ENCODE measurements at places on chromosomes 13 and 19.

DNA sequence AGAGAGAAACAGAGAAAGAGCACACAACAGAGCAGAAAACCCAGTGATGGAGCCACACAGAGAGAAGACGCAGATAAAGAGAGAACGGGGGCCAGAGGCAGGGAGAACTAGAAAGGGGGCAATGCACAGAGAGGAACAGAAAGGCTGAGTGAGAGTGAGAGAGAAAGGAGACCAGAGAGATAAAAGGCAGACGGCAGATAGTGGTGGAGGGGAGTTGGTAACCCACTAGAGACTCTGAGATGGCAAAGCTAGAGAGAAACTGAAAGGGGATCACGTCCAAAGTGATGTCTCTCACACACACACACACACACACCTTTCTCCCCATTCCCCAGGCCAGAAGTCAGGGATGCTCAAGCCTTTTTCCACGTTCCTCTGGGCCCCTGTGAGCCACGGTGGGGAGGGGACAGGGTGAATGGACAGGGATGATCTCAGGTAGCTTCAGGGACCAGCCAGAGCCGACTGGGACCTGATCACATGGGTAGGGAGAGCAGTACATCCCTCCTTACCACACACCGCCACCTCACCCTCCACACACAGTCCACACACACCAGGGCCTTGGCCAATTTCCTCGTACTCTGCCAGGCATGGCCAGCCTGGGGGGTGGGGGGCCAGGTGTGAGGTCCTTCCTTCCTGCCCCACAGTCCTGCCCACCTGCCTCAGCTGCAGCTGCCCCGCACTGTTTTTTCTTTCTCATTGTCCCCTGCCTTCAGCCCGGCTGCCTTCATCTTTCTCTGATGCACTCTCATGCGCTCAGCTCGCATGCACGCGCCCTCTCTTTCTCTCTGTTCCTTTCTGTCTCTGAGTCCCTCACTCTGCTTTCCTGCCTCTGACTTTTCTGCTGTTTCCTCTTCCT lies 22.5 kb upstream of the POU2F2 start:
- no peak for DNase-seq

DNA sequence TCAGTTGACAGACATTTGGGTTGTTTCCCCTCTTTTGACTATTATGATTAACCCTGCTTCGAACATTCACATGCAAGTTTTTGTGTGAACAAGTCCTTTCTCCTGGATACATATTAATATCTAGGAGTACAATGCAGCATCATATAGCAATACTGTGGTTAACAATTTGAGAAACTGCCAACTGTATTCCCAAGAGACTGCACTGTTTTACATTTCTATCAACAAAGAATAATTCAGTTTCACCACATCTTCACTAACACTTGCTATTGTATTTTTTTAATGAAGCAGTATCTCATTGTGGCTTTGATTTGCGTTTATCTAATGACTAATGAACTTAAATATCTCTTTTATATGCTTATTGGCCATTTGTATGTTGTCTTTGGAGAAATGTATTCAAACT lies 184.6 kb upstream of the NBEA start:
- DNase-seq, result no peak

DNA sequence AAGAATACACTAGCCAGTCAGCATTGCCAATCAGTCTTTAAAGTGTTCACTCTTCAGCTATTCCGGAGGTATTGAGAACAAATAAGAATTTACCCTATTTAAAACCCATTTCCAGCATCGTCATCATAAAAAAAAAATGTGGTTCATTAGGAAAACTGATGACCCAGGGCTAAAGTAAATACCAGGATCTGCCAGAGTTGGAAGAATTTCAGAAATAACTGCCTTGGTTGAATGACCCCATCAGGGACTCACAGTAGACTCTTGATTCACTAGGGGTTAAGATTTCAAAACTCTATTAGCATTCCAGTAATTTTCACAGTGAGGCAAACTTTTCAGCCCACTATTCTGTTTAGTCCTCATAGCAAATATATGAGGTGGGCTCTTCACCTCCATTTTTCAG lies 377.0 kb downstream of the ITGBL1 start:
- no peak for DNase-seq

DNA sequence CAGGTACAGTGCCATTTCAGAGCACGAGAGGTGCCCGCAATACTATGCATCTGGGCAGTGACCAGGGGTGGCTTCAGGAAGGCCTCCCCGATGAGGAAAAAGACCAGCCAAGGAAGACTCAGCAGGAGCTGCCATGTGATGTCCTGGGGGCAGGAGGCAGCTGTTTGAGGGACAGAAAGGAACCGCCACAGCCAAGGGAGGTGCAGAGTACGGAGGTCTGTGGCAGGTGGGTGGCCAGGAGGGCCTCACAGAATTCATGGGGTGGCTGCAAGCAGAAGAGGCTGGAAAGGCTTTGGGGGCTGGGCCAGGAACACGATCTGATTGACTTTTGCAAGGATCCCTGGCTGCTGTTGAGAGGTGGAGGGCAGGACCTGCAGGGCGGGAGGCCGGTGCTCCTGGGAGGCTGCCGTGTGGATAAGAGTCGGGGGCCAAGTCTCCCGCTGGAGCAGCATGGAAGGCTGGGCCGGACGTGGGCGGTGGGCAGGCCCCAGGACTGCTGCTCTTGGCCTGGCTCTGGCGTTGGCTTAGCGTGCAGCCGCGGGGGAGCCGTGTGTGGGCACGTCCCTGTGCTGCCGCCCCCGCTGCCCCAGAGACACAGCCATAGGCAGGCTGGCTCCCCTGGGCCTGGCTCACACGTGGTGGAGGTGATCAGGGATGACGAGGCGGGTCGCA lies 29.1 kb downstream of the CEBPA start:
- DNase-seq, result no peak

DNA sequence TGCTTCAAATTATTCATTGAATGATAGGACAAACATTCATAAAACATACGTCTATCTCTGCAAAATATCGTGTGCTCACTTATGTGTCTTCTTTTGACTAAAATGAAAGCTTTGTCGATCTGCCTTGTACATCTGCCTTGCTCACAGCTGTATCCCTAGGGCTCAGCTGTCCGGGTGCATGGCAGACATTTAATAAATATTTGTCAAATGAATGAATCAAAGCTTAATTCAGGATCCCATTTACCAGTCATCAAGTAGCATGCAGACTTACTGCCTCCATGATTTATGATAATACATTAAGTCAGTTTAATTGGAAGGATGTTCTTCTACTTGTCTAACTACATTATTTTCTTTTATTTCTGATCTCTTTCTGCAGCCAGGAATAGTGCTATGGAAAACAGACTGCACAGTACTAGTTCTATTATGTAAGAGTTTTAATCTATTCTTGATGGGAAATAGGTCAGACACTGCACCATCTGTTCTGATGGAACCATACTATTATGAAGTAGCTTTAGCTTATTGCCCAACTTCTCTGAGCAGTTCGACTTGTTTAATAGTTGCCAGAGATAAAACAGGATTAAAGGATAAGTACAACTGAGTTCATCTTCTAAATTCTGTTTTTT lies 13.2 kb downstream of the SLC46A3 start:
- peak; percentile 13 for DNase-seq

DNA sequence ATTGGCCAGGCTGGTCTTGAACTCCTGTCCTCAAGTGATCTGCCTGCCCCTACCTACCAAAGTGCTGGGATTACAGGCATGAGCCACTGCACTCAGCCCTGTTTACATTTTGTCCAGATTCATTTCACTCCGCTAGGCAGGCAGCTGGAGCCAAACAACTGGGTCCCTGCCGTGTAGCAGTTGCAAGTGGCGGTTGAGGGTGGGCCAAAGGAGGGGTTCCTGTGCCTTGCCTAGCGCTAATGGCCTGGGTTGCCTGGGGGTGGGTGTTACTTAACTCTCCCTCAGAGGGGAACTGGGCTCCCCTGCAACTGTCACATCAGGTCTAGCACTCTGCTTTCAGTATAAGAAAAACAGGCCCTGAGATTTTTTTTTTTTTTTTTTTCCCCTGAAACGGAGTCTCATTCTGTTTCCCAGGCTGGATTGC lies 7.4 kb downstream of the ACP5 start:
- peak; percentile 78 for DNase-seq

DNA sequence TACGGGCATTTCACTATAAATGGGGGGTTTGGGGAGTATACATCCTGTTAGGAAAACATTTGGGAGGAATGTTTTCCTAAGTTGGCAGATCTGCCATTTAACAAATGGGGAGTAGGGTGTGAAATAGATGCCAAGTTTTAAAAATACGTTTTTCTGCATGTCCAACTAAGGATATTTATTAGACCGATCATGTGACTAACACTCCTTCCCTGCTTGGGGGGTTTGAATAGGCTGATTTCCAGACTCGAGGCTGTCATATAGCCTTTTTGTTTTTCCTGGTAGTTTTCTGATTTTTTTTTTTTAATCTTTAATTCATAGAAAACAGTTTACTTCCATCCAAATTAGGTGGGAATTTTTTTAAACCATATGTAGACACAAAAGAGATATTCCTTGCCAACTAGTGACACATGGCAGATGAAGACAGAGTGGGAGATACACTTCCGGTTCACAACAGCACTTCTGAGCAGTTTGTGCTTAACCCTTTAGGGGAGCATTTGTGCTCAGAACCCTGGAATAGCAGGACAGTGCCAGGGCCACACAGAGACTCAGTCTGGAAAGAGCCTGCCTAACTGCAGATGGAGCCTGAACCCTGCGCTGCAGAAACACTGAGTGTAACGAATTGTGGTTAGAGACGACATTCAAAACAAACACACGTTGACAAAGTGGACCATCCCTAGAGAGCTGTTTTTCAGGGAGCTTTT lies 5.6 kb upstream of the GATAD2A start:
- no peak for DNase-seq

- DNase-seq, result no peak
Observed at GRCh38 chr13:54614726-54615125, 1586.1 kb downstream of the OLFM4 start.

GRCh38 chr13:113499936-113500335 lies 9.4 kb upstream of the DCUN1D2 start:
- peak; percentile 33 for DNase-seq

GRCh38 chr19:10830931-10831779 lies 4.9 kb downstream of the TMED1 start:
- no peak for DNase-seq

DNA sequence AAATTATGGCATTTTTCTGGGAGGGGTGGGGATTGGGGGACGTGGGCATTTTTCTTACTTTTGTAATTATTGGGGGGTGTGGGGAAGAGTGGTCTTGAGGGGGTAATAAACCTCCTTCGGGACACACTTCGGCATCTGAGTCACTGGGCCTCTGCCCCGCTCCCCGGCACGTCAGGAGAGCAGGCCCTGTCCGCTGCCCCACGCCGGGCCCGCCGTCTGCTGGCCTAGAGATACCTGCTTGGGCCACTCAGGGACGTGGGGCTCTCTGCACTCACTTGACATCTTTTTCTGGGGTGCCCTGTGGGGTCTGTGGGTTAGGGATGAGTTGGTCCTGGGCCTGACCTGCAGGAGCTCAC lies 3.5 kb upstream of the FTL start:
- DNase-seq, result no peak

DNA sequence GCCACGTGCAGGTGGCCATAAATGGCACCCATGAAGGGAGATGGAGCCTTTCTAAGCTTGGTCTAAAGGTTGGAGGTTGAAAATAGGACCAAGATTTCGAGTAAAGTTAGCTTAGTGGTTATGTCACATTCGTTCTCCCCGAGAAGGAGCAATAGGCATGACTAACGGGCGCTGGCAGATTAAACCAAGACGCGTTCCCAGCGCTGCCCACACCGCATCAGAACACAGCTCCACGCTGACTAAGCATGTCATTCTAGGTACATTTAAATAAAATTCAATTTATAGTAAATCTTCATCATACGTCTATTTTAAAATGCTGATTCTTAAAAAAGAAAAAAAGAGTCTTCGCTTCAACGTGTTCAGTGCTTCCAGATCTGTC lies 95.0 kb upstream of the IRS2 start:
- DNase-seq, result no peak

GRCh38 chr19:5470264-5470671 lies 15.1 kb downstream of the ZNRF4 start:
- no peak for DNase-seq

DNA sequence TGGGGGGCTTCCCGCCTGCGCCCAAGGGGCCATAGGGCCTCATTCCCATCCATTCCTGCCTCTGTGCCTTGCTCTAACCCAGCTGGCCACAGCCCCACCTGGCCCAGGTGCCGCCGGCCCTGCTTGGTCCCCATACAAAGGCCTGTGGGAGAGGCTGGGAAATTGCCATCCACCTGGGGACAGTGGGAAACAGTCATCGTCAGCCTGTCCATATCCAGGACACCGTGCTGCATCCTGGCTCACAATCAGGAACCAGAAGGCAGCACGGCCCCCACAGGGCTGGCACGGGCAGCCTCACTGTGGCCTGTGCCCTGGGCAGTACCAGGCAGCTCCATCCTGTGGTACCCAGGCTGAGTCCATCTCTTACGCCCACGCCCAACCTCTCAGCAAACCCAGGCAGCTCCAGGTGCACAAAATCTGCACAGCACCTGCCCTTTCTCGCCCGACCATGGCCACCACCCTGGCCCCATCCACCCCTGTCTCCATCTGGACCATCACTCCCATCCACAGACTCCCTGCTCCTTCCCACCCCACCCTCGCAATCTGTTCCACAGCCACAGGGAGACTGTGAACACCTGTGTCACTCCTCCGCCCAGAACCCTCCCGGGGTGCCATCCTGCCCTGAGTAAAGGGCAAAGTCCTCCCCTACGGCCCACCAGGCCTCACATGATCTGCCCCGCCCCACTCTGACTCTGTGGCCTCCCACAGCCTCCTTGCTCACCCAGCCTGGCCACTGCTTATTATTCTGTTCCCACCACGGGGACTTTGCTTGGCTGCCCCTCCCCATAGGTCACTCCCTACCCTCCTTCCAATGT lies 21.1 kb upstream of the FBXO27 start:
- no peak for DNase-seq

GRCh38 chr19:10113592-10113963 lies 2.1 kb downstream of the P2RY11 start:
- DNase-seq, result no peak

DNA sequence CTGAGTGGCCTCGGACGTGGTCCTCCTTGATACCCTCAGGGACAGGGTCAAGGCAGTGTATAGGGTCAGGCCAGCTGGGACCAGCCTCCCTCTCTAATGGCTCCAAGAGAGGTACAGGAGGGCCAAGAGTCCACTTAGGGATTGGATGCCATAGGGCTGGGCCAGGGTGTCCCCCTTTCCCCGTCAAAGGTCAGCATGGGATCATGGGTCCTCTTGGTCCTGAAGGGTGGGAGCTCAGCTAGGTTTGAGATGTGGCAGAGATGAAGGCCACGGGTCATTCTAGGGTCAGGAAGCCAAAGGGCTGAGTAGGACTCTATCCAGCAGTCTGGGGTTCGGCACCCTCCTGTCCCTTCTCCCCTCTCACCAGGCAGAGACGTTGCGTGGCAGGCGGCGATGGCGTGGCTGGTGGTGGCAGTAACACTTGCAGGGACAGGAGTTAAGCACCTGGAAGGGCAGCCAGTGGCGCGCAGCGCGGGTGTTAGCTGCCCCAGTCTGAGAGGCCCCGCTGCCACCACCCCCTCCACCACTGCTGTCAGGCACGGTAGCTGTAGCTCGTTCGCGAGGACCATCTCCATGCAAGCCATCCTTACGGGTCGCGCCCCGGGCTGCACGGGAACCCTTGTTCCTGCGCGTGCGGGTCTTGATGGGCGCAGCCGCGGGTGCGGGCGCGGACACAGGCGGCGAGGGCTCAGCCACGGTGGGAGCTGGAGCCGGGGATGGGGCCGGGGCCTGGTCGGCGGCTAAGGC lies 2.6 kb downstream of the GGN start:
- no peak for DNase-seq

- DNase-seq, result no peak
Observed at GRCh38 chr13:60924856-60925255, 490.8 kb downstream of the PCDH20 start.

GRCh38 chr19:54674021-54674617 lies 11.3 kb downstream of the LILRB4 start:
- peak; percentile 65 for DNase-seq

- DNase-seq, result peak; percentile 66
Observed at GRCh38 chr13:78100486-78100885, 181.9 kb upstream of the EDNRB start.

Measured in inflammatory macrophage (primary cell).